ENCODE measurements at places on chromosomes 13 and 19.

- DNase-seq = no peak
Measured at GRCh38 chr13:109130093-109130835, 500.9 kb downstream of the MYO16 start.

- no peak for DNase-seq
Measured at GRCh38 chr13:24096659-24097058, 63.9 kb upstream of the SPATA13 start.

GRCh38 chr13:105196052-105196451 is 1339.4 kb downstream of the EFNB2 start:
- no peak for DNase-seq

DNA sequence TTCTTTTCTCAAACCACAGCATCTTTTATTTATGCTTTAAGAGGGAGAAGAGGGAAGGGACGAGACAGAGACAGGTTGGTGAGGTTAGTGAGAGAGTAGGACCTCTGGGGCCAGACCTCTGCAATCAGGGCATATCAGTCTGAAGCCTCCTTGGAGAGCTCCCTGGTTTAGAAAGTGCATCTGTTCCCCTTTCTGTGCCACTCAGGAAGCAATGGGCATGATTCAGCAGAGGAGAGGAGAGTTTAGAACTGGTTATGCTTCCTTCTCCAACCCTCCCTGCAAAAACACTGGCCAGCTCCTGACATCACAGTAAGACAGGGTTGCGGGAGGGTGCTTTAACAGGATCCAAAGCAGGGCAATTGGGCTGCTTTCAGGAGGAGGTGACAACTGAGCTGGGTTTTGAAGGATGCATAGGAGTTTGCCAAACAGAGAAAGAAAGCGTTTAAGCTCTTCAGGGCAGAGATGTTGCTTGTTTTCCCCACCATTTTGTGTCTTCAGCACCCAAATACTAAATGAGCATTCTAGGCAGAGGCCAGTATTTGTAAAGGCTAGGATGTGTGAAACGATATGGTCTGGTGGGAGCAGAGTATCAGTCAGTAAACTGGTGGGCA is 33.1 kb downstream of the CERS4 start:
- no peak for DNase-seq

- DNase-seq = no peak
Measured at GRCh38 chr13:39217471-39217870, 179.2 kb downstream of the NHLRC3 start.

DNA sequence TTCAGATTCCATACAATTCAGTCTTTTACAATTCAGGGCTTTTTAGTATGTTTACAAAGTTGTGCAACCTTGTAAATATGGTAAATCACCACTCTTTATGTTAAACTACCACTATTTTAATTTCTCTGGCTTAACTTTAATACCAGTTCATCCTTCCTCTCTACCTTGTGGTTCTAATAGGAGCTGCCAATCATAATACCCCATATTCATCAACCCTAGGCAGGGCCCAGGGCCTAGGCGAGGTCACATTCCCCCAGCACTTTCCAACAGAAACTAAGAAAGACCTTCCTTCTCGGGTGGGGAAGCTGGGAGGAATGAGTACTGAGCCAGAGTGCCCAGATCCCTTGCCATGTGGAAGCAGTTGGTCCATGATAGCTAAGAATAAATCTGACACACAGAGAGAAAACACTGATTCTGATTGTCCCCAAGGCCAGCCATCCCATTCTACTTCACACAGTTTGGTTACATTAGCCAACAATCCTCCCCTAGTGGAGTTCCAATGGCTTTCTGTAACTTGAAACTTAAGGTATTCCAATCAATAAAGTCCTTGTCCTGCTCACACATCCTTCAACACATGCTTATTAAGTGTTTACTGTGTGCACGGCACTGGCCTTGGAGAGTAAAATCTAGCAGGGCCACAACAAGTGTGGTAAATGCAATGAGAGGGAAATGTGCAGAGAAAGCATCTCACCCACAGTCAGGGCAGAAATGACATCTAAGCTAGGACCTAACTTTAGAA is 76.8 kb downstream of the NUFIP1 start:
- DNase-seq = no peak

GRCh38 chr19:38274739-38275138 is 10.4 kb downstream of the SPINT2 start:
- no peak for DNase-seq

- no peak for DNase-seq
Measured at GRCh38 chr19:39795001-39795400, 16.3 kb downstream of the LEUTX start.

- DNase-seq = peak; percentile 77
Measured at GRCh38 chr13:20174656-20175405, 14.0 kb upstream of the GJA3 start.

DNA sequence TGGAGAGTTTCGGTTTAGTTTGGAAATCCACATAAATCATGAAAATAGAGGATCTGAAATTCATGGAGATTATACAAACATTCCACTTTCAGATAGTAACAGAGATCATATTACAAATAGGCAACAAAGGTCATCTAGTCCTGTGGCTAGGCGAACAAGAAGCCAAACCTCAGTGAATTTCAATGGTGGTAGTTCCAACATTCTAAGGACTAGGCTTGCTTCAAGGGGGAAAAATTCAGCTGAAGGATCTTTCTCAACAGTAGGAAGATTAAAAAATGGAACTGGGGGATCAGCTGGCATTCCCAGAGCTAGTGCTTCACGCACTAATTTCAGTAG is 47.0 kb downstream of the FOXO1 start:
- no peak for DNase-seq

DNA sequence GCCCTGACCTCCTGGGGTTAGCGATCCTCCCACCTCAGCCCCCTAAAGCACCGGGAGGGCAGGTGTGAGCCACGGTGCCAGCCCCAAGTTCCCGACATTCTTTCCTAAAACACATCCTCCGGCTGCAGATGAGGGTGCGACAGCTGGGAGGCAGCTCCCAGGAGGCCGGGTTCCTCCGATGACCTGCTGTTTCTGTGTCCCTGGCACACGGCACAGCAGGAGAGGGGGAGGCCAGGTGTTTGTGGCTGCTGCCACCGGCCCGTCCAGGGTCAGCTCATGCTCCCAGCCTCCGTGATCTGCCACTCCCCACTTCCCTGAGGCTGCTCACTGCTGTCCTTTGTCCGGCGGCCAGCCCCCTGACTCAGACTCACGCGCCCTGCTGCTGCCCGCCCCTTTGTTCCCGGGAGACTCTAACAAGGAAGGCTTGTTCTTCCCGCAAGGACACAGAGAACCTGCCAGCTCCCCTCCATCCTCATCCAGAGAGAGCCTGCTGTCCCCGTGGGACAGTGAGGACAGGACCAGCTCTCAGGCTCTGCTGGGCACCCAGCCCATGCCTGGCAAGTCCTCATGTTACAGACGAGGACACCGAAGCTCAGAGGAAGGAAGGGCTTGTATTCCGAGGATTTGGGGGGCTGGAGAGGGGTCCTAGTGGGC is 10.6 kb upstream of the MADCAM1 start:
- DNase-seq = no peak

DNA sequence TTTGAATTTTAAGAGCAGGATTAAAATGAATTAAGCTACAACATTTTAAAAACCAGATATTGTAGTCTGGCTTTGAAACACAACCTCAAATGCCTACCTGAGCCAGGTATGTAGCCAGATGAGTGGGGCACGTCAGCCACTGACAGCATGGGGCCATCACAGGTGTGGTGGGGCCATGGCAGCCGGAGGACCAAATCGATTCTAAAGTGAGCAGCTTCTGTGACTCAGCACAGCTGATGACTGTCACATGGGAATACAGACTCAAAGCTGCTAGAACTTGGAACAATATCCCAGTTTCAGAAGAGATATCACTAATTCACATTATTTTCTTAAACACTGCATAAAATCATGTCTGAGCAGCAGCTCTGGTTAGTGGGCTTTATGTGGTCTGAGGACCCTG is 52.8 kb downstream of the SERP2 start:
- DNase-seq = no peak

GRCh38 chr13:41848435-41849255 is 112.3 kb downstream of the VWA8 start:
- no peak for DNase-seq

GRCh38 chr19:10625003-10625761 is at the start of gene SLC44A2:
Gene SLC44A2 (plus strand): TSS chr19:10625553. CDS start chr19:10625634, 81 bp downstream.
- DNase-seq = no peak

GRCh38 chr13:66795636-66796035 is 434.5 kb downstream of the PCDH9 start:
- no peak for DNase-seq

DNA sequence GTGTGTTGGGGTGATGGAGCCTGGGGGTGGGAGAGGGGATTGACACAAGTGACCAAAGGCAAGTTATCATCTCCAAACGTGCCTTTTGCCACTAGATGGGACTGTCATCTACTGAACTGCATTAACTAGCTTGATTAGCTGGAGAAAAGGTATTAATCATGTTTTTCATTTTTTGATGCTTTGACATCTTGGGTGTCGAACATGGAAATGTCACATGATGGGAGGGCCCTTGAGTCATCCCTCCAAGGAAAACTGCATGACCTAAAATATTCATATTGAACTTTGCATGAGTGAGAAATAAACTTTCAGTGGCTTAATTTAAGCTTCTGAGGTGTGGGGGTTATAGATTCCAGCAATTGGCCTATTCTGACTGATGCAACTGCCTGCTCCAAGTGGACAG is 73.3 kb downstream of the ALOX5AP start:
- no peak for DNase-seq

DNA sequence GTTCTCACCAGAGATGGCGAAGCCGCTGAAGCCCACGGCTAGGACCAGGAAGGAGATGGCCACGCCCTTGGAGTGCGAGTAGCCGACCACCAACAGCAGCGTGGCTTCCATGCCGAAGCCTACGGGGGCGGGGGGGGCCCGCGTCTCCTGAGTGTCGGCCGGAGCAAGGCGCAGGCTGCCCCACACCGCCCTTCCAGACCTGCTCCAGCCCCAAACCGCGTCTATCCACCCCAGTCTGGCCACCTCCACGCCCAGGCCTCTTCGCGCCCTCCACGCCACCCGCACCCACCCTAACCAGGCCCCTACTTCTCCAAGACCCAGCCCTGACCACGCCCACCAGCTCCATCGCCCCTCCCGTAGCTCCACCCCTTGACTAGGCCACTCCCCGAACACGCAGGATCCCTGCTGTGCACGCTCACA is 6.2 kb downstream of the GFY start:
- no peak for DNase-seq

- peak; percentile 7 for DNase-seq
Measured at GRCh38 chr19:3855320-3855719, 13.5 kb downstream of the ZFR2 start.

GRCh38 chr13:74084375-74084935 is 49.7 kb downstream of the KLF12 start:
- no peak for DNase-seq

DNA sequence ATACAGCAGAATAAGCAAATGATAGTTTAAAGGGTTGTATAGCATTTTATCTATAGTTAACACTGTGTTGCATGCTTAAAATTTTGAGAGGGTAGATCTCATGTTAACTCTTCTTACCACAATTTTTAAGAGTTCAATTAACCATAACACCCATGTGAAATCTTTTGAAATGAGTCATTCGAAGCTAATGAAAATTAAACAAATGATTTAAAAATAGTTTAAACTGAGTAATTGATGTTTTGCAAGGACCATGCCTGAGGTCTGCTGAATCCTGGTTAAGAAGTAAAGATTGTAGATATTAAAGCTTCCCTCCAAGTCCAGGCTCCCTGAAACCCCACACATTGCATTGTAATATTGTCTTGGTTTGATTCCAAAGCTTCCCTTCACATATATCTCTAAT is 176.7 kb upstream of the RNF113B start:
- no peak for DNase-seq

GRCh38 chr19:41327576-41328156 is 17.7 kb downstream of the CCDC97 start:
- peak; percentile 85 for DNase-seq

DNA sequence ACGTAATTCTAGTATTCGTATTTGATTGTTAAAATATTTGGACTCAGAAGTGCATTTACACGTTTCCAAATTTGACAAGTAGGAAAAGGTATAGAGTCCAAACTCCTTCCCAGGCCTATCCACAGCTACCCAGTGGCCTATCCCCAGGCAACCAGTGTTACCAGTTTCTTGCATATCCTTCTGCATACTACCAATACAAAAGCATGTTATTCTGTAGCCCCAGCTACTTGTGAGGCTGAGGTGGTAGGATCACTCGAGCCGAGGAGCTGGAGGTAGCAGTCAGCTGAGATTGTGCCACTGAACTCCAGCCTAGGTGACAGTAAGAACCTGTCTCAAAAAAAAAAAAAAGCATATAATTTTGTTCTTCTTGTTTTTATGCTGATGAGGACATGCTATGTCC is 67.1 kb downstream of the LRCH1 start:
- no peak for DNase-seq

GRCh38 chr13:109410868-109411267 is 375.5 kb downstream of the IRS2 start:
- DNase-seq = no peak

- no peak for DNase-seq
Measured at GRCh38 chr19:1154731-1155351, 19.2 kb downstream of the SBNO2 start.

- no peak for DNase-seq
Measured at GRCh38 chr19:1098177-1099051, 3.2 kb upstream of the POLR2E start.

- DNase-seq = peak; percentile 20
Measured at GRCh38 chr19:13260883-13261653, 110.9 kb downstream of the IER2 start.

GRCh38 chr19:3618144-3618810 is 8.3 kb downstream of the CACTIN start:
- peak; percentile 53 for DNase-seq

DNA sequence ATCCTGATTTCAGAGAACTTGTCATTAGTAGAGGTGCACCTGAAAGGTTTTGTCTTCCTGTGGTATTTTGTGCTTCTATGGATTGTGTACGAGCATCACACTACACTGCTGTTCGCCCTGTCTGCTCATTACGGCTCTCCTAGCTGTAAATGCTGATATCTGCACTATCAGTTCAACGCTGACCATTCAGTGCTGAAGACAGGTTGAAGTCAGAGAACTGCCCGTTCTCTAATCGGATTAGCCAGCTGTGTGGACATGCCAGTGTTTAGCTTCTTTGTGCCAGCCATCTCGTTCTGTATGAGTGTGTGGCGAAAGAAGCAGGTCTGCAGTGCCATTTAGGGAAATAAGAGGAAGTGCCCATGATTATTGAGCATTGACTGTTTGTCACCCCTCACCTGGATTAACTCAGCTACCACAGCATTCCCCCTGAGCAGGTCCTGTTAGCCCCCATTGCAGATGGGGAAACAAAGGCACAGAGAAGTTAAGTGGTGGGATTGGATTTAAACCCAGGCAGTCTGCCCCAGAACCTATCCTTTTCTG is 21.6 kb upstream of the C1QTNF9 start:
- no peak for DNase-seq

DNA sequence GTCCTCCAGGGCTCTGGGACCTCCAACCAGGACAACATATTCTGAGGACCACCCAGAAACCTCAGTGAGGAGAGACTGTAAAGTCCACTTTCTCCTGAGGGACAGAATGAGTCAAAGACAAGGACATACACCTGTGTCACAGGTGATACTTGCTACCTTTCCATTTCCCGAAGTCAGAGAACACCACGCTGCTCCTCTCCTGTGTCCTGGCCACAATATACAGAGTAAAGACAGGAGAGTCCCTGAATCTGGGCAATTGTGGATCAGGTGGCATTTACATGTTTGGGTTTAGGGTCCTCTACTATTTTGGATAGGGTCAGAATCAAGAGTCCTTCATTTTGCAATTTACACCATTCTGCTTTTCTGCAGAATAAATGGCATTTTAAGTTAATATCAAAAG is 4.9 kb downstream of the MED26 start:
- DNase-seq = no peak

- DNase-seq = no peak
Measured at GRCh38 chr13:87355451-87355850, 315.7 kb upstream of the SLITRK5 start.

GRCh38 chr13:23715762-23716235 is 145.6 kb downstream of the TNFRSF19 start:
- DNase-seq = no peak
